HFFc6 (cell line): ENCODE measurements at places on chromosomes 3 and 15.

- DNase-seq: no peak
Observed at GRCh38 chr3:152609891-152610290, 225.0 kb upstream of the P2RY1 start.

GRCh38 chr3:45163481-45163880, 17.3 kb upstream of the CDCP1 start:
- no peak for DNase-seq

- DNase-seq: no peak
Observed at GRCh38 chr3:190224456-190224855, 97.8 kb downstream of the CLDN1 start.

DNA sequence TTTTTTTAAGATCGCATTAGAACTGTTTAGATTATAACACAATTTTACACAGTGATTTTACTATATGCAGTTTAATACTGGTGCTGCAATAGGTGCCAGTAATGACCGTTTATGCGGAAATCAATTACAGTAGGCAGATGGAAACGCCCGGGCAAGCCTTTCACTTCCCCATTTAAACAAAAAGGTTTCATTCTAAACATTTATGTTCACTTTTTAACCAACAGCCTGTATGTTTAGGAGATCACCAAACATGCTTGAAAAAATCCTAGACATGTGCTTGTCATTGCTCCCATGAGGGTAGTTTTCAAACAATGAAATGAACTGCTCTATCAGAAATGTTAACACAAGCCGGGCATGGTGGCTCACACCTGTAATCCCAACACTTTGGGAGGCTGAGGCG, 2.7 kb downstream of the BNIP2 start:
- DNase-seq: no peak

DNA sequence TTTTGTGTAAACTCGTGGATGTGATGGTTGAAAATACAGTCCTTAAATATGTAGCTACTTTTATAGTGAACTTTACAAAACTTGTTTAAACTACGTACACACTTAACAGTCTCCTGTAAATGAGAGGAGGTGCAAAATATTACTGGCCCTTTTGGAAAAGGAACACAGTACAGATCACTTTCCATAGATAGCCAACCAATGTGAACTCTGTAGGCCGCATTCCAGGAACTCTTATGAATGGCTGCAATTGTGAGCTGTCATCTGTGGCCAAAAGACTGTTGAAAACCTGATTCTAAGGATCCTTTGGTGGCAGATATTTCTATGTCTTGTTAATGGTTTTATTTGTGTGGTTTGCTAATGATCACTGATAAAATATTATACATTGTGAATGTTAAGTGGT, 6.2 kb downstream of the TSC22D2 start:
- peak; percentile 35 for DNase-seq

GRCh38 chr3:136818769-136819391, at the start of gene SLC35G2:
Gene SLC35G2 (plus strand): TSS chr3:136819126. CDS start chr3:136854461, 35,335 bp downstream.
- DNase-seq: peak; percentile 32

- no peak for DNase-seq
Observed at GRCh38 chr15:68596691-68597090, 17.9 kb downstream of the CORO2B start.

GRCh38 chr3:56989169-56989976, 71.1 kb upstream of the SPATA12 start:
- no peak for DNase-seq

DNA sequence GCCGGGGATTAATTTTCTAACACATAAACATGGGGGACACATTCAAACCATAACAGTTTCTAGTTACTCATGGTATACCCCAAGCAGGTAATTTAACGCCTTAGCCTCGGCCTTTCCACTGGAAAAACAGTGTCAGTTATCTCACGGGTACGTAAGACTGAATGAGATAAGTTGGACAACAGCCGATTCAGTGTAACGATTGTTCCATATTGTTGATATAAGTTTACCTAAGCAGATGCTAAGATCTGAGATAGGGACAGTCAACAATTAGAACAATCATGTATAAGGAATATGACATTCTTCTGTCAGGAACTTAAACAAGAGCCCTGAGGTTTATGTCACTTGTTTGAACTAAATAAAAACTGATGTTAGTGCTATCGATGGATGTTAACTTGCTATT, 130.8 kb downstream of the GHSR start:
- DNase-seq: no peak
